ENCODE measurements at places on chromosomes 6 and 20.
A peak's percentile ranks its signal among the peaks of the same experiment; 100 is the strongest.

DNA sequence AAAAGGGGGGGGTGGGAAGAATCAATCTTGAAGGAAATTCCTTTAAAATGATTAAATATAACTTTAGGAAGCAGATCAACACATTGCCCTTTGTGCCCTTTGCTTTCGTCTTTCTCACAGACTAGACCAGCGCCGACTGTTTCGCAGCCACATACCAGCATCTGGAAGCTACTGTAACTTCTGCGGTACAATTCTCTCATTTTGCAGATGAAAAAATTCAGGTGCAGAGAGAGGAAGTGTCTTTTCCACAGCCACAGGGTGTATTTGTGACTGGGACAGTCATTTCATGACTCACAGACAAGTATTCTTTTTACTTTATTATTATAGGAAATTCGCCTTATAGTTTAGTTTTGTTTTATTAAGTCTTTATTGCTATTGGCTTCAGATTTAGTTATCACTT, 84.2 kb downstream of the UST start:
- no peak for DNase-seq

DNA sequence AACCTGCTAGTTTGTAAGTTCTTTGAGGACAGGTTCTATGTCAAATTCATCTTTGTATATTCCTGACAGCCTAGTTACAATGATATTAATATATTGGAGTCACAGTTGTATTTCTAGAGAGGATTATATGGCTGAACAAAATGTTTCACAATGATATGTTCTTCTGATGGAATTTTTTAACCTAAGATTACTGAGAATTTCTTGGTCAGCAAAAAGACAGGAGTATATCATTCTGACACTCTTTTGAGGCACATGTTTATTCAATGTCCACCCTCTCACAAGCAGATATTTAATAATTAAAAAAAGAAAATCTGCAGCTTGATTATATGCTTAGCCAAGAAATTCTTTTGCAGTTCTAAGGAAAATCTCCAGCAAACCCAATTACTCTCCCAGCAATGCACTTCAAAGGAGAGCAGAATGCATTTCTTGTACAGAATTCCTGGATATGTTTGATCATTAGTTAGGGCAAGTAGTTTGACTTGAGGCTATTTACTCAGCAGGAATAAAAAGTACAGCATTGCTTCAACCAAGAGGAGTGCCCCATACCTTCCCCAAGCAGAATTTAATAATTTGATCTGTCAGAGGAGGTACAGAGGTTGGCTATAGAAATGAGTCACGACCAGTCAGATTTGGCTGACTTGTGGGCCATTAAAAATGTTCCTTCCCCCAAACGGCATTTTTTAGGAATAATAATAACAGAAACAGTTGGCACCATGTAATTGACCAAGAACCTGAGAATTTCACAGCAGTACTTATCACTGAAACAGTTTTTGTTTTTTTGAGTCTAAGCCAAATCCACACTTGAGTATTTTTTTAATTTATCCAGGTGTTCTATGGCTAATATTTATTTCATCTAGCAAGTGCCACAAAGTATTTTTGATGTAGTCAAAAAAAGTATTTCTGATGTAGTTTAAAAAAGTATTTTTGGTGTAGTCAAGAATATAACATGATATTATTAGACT, 508.1 kb upstream of the FLRT3 start:
- no peak for DNase-seq

GRCh38 chr6:27795697-27796494, 116.3 kb downstream of the OR2B2 start:
- DNase-seq, result peak; percentile 85

- DNase-seq, result no peak
Observed at GRCh38 chr6:29734046-29735018, 11.1 kb downstream of the HLA-F start.

GRCh38 chr6:35710241-35710847, 21.6 kb upstream of the FKBP5 start:
- DNase-seq, result no peak

- DNase-seq, result no peak
Observed at GRCh38 chr20:11982289-11982954, 64.7 kb downstream of the BTBD3 start.

DNA sequence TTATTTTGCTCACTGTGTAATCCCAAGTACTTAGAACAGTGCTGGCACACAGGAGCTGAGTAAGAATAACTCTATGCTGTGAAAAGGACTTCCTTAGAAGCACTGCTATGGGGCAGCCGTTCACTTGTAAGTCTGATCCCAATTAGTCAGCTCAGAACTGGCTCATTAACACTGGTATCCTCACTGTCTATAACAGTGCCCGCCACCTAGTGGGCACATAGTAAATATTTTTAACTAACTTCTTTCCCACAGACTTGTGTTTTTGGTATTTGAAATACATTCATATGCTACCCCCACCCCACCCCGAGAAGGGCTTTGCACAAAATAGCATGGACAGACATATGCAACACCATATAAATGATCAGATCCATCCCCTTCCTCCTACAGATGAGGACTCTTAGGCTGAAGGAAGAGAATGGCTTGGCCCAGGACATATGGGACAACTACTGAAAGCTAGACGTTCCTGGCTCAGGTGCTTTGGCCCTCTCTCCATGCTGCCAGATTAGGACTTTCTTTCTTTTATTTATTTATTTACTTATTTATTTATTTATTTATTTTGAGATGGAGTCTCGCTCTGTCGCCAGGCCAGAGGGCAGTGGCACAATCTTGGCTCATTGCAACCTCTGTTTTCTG, 47.1 kb downstream of the DST start:
- DNase-seq, result peak; percentile 79

- no peak for DNase-seq
Observed at GRCh38 chr6:85469276-85470022, 19.6 kb downstream of the NT5E start.

DNA sequence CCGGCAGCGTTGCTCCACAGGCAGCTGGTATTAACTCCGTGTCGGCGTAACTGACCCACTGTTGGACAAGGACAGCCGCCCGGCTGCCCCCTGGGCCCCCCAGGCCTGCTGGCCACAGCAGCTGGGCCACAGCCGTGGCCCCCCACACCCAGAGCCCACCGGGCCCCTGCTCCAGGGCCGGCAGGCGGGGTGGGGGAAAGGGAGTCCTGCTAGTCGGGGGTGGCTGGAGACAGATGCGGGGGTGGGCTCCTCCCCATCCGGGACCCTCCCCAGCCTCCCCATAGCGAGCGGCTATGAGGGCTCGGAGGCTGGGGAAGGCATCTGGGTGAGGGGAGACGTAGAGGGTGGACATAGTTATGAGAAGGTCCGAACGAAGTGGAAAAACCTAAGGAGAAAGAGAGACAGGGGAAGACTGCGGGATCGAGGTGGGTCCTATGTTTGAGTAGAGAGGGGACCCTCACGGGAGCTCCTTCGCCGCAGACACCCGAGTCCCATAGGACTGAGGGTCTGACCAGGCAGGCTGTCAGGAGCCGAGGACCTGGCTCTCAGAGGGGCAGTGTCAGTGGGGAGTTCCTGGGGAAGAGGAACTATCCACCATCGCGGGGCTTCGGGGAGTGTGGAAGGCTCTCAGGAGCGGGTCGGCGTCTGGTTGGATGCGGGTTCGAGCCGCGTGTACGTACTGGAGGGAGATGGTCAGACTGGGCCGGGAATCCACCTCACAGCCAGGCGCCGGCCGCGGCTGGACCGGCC, 511 bp downstream of the VARS1 start:
- DNase-seq, result no peak

- DNase-seq, result no peak
Observed at GRCh38 chr6:16592223-16592911, 168.9 kb downstream of the ATXN1 start.

DNA sequence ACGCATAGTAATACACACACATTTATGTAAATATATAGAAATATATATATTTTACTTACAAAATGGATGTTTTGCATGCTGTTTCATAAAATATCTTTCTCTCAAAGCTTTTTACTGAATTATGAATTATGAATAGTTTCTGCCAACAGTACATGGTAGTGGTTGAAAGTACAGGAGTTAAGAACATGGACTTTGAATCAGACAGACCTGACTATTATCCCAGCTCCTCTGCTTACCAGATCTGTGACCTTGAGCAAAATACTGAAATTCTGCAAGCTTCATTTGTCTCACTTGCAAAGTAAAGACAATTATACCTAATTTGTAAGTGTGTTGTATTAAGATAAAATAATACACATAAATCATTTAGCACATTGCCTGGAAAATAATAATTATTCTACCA, 459.5 kb downstream of the EPM2A start:
- no peak for DNase-seq

DNA sequence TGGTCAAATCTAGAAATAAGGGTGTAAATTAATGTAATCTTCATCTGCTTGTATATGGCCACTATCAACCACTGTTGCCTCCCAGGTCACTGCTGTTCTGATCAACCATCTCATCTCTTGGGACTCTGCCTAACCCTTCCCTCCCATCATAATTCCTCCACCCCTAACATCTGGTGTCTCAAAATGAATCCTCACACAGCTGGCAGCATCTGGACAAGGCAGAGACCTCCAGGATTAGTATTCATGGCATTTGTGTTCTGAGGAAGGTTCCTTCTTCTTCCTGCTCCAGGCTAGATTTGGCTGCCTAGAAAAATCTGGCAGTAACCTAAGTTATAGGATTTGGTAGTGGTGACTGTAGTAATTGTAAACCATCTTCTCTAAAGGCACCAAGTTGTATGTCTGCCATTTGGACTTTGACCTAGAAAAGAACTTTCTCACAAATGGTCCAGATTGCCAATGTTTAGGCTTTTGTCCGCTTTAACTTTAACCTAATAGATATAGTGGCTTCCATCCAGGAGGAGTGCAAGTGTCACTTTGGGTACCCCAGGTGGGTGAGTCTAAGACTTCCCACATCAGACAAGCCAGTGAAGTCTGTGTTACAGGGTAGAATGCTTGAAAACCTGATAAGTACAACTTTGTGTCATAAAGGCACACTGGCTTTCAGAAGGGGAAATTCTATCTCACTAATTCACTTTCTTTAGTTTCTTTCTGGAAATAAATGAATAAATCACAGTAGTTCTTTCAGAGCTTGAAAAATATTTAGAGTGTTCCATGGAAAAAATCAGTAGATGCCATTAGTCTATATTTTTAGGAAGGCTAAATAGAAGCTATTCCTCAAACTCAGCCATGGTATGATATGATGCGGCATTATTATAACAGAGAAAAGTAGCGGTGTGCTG, 3.0 kb upstream of the PHACTR2 start:
- no peak for DNase-seq

- DNase-seq, result no peak
Observed at GRCh38 chr6:52929321-52930164, 20.0 kb upstream of the GSTA3 start.

DNA sequence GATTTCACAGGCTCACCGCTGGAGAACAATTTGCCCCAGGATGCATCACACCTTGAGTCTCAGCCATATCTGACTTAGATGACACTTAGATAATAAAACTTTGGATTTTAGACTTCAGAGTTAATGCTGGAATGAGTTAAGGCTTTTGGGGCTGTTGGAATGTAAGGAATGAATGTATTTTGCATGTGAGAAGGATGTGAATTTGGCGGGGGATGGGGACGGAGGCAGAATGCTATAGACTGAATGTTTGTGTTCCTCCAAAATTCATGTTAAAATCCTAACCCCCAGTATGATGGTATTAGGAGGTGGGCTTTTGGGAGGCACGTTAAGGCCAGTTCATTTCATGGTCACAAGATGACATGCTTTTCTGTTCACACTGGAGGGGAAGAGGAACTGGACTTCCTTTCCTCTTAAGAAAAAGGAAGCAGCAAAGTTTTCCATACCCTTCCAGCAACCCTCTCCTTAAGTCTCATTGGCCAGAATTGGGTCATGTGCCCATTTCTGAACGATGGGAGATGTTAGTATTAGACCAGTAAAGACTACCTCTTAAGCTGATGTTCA, 5.8 kb upstream of the SRXN1 start:
- no peak for DNase-seq

GRCh38 chr6:136464148-136464547, 86.1 kb downstream of the MAP7 start:
- no peak for DNase-seq

DNA sequence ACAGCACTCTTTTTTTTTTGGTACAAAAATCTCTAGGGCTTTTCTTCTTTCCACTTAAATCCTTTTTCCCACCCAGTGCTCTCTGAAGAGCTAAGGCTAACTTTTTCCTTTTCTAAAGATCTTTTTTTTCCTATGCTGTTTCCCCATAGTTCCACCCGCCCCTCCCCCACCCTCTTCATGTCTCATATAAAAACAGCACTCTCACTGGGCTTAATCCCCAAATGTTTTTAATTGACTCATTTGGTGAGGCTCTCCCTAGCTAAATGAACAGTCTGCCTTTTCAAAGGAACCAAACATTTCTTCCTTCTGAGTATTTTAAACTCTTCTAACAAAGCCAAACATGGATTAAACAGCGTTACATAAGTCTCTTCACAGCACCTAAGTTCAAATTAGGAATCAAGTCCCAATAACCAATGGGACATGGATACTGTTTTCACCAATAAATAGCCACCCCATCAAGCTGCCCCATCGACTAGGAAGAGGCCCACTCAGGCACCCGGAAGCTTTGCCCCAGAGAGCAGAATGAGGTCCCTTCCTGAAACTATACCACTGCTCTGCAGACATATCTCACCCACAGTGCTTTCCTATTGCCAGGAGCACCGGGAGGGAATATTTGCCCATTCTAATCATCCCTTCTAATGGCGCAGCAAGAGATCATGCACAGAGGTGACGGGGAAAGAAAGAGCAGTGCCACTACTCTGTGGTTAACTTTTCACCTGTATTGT, 63.7 kb downstream of the ATXN1 start:
- no peak for DNase-seq

DNA sequence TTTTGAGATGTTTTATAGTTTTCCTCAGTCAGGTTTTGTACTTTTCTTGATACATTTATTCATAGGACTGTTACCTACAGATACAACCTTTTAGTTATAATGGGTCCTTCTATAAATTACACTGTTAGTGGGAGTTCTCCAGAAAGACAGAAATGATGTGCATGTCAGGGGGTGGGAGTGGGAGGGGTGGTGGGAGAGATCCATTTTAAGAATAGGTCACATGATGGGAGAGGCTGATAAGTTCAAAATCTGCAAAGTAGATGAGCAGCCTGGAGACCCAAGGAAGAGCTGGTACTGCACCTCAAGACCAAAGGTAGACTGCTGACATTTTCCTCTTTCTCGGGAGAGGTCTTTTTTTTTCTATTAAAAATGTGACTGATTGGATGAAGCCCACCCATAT, 408.0 kb upstream of the GJE1 start:
- no peak for DNase-seq

DNA sequence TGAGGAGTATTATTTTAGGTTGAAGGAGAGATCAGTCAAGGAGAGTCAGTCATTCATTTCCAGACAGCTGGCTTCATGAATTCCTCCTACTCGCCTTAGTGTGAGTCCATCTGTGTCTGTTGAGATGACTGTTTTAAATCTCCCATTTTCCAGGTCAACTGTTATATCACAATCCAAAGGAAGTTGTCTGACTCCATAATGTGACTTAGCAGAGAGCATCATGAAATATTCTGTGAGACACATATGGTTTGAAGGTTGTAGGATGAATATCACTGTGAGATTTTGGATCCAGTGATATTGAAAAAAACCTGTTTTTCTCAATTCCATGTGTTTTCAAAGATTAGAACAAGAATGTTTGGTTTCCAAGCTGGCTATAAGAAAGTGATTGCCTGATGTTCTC, 530.2 kb upstream of the MAN1A1 start:
- no peak for DNase-seq

- no peak for DNase-seq
Observed at GRCh38 chr6:31363811-31364210, 6.8 kb upstream of the HLA-B start.
